Lung (tissue), 17 donors: ENCODE measurements at places on chromosomes 2 and 18.

GRCh38 chr2:8543383-8544170 is 138.3 kb upstream of the ID2 start:
- DNase-seq: peak; percentile 46

DNA sequence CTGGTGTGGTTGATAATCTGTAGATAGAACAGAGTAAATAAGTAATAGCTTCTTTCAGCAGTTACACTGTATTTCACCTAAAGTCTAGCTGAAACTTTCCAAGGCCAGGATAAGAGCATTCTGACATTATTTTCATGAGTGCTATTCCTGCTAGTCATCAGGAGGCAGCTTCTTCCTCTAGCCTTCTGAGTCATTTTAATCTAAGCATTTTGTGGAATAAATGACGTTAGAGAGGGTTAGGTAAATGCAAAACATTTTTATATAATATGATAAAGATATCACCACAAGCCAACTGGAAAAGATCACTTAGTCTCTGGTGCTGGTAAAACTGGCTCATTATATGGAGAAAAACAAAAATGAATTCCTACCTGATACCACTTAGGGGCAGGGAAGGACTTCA is 138.5 kb downstream of the MEP1B start:
- no peak for DNase-seq

DNA sequence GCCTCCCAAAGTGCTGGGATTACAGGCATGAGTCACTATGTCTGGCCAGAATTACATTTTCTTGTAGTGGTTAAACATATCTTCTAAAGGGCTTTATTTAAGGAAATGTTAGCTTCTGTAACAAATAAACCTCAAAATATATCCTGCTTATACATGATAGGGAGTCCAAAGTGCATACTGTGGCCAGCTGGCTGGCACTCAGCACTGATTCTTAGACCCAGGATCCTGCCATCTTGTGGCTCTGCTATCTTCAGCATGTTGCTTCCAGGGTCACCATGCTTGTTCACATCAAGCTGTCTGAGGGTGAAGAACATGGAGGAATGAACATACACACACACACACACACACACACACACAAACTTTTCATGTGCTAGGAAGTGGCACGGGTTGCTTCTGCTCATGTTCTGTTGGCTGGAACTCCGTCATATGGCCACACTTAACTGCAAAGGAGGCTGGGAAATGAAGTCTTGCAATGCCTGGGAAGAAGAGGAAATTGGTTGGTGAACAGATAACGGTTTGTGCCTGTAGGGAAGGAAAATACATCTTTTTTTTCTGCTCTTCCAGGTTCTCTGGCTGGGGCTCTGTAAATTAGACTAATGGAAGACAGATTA is 40.0 kb downstream of the NPPC start:
- DNase-seq: no peak

DNA sequence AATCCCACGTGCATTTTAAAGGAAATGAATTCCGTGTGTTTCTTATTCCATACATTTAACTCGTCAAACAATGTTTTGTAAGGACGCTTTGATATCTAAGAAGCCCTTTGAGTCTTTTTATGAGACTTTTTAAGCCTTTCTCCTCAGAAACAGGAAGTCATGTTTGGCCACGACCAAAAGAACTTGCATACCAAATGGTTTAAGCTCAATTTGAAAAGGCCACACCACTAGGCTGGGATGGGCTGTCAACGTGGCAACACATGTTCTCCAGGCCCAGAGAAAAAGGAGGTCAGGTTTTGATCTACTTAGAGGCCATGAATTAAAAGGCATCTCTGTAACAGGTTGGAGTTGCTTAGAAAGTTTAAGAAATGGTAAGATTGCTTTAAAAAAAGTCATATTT is 441.8 kb downstream of the CMPK2 start:
- DNase-seq: no peak

- peak; percentile 93 for DNase-seq
These were observed at the start of the genes LIPT1 and TSGA10 for GRCh38 chr2:99154643-99155536. Gene LIPT1 (plus strand): TSS chr2:99154967. CDS start chr2:99161958, 6,991 bp downstream. Gene TSGA10 (minus strand): TSS chr2:99154942. CDS start chr2:99109439, 45,503 bp downstream.

DNA sequence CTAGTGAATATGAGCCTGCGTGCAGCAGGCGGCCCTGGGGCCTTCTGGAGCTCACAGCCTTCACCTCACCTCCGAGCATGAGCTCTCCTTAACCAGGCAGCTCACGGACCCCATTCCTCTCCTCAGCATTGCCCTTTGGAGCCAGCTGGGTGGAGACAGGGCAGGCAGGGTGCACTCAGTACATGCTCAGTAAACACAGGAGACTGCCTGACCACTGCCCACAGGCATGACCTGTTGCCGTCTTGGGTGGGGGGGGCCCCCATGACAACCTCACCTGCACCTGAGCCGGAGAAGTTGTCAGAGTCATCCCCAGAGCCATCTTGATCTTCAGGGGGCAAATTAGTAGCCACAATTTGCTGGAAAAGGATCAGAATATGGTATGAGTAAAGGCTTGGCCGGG is 19.9 kb downstream of the SDC1 start:
- DNase-seq: no peak

DNA sequence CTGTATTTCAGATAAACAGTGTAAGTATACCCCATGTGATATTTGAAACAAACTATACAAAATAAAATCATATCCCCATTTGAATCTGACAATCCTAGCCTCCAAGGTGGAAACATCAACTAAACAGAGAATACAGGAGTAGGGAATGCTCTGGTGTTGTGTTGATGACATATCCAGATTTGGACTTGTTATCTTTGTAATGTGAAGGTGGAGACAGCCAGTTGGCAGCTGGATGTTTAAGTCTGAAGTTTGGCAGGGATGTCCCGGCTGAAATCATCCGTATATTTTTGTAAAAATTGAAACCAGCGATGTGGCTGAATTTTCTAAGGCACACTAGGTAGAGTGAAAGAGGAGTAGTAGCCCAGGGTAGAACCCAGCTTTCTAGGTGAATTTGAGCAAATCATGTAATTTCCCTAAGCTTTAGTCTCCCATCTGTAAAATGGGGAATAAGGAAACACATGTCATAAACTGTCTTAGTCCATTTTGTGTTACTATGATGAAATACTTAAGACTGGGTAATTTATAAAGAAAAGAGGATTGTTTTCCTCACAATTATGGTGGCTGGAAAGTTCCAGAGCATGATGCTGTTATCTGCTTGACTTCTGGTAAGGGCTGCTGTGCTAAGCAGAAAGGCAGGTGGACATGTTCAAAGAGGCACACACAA is 246.6 kb upstream of the APCDD1 start:
- no peak for DNase-seq

DNA sequence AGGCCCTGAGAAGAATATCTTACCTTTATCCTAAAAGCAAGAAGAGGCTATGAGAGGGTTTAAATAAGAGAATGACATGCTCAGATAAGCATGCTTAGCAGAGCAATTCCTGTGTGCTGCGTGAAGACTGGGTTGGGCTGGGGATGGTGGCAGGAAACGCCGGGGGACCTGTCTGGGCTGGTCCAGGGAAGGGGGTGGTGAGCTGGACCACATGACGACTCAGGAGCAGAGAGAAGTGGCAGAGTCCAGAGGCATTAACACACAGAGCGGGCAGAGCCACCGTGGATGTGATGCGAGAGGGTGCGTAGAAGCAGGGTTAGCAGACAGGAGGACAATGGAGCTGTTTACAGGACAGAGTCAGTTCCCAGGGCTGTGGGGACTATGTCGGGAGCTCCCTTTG is 84.5 kb downstream of the ZBTB7C start:
- DNase-seq: no peak
